Naive thymus-derived CD4-positive, alpha-beta T cell (primary cell): ENCODE measurements at places on chromosomes 11 and 22.

DNA sequence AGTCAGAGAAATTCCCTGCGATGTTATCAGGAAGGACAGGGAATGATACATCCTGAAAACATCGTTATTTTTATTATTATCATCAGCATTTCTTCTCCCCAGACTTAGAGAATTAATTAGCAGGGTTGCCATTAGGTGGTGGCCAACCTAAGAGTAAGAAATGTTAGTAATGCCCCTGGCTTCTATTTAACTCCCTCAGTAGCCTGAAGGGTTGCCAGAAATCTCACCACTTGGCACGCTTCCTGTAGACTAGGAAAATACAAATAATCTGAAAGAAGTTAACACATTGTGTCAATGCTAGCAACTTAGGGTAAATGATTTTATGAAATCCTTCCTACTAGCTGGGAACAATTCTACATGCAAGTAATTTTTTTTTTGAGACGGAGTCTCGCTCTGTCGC is 45.5 kb downstream of the ENDOD1 start:
- H3K36me3 ChIP-seq: no peaks in the 10 kb centered on the region
- H3K27me3 ChIP-seq: no peaks in the 10 kb centered on the region
- no peak overlapping the region for H3K27ac ChIP-seq
- no peak for DNase-seq

DNA sequence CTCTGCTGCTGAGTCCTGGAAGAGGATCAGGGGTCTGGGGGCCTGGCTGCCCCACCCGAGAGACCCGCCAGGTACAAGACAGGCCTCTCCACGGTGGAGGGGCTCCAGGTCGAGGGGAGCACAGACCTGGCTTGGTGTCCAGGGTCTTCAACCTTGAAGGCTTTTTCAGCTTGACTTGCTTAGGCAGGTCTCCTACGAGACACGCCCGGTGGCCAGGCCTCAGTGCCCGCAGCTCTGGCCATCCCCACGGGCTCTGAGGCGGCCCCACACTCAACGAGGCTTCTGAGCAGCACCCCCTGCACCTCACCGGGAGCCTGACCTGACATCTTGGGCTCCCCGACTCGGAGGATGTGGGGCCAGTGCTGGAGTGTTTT is 6.6 kb upstream of the PLXNB2 start:
- peaks cover 14% of the 10 kb centered on the region for H3K4me1 ChIP-seq
- H3K4me3 ChIP-seq: peak overlapping the region; percentile 53
- no peaks in the 10 kb centered on the region for H3K36me3 ChIP-seq
- H3K27ac ChIP-seq: peak overlapping the region; percentile 64
- H3K27me3 ChIP-seq: no peaks in the 10 kb centered on the region

GRCh38 chr11:41005986-41006385 is 453.5 kb downstream of the LRRC4C start:
- H3K4me3 ChIP-seq: no peak overlapping the region
- H3K36me3 ChIP-seq: no peaks in the 10 kb centered on the region
- no peaks in the 10 kb centered on the region for H3K4me1 ChIP-seq

GRCh38 chr11:106233191-106233590 is 155.7 kb downstream of the AASDHPPT start:
- no peak overlapping the region for H3K27ac ChIP-seq
- DNase-seq: no peak
- no peaks in the 10 kb centered on the region for H3K36me3 ChIP-seq
- no peaks in the 10 kb centered on the region for H3K4me1 ChIP-seq
- no peak overlapping the region for H3K4me3 ChIP-seq
- H3K27me3 ChIP-seq: no peaks in the 10 kb centered on the region

DNA sequence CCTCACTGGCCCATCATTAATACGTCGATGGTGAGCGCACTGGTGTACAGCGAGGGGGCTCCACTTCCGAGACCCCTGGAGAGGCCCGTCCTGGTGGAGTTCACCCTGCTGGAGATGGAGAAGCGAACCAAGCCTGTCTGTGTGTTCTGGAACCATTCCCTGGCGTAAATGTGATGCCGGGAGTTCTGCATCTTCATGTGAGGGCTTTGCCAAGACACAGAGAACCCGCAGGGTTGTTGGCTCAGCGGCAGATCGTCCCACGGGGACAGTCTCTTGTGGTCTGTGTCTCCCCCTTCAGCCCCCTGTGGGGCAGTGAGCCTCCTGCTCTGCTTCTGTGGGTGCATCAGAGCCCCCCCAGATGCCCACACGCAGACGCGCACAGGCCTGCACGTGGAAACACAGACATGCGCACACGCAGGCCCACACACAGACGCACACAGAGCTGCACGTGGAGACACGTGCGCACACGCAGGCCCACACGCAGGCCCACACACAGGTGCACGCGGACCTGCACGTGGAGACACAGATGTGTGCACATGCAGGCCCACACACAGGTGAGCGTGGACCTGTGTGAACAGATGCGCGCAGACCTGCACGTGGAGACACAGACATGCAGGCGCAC is 55.8 kb upstream of the PRODH start:
- H3K27ac ChIP-seq: no peak overlapping the region
- no peak for DNase-seq
- no peak overlapping the region for H3K4me3 ChIP-seq
- no peaks in the 10 kb centered on the region for H3K4me1 ChIP-seq
- H3K36me3 ChIP-seq: no peaks in the 10 kb centered on the region

- no peaks in the 10 kb centered on the region for H3K27me3 ChIP-seq
- no peak overlapping the region for H3K27ac ChIP-seq
- H3K36me3 ChIP-seq: peaks cover 37% of the 10 kb centered on the region
These were observed 3.5 kb downstream of the SYVN1 start for GRCh38 chr11:65130631-65131416.

GRCh38 chr11:68994161-68994893 is 13.5 kb upstream of the MRGPRD start:
- no peaks in the 10 kb centered on the region for H3K4me1 ChIP-seq
- H3K36me3 ChIP-seq: no peaks in the 10 kb centered on the region
- H3K27ac ChIP-seq: no peak overlapping the region
- H3K27me3 ChIP-seq: no peaks in the 10 kb centered on the region
- H3K4me3 ChIP-seq: no peak overlapping the region

DNA sequence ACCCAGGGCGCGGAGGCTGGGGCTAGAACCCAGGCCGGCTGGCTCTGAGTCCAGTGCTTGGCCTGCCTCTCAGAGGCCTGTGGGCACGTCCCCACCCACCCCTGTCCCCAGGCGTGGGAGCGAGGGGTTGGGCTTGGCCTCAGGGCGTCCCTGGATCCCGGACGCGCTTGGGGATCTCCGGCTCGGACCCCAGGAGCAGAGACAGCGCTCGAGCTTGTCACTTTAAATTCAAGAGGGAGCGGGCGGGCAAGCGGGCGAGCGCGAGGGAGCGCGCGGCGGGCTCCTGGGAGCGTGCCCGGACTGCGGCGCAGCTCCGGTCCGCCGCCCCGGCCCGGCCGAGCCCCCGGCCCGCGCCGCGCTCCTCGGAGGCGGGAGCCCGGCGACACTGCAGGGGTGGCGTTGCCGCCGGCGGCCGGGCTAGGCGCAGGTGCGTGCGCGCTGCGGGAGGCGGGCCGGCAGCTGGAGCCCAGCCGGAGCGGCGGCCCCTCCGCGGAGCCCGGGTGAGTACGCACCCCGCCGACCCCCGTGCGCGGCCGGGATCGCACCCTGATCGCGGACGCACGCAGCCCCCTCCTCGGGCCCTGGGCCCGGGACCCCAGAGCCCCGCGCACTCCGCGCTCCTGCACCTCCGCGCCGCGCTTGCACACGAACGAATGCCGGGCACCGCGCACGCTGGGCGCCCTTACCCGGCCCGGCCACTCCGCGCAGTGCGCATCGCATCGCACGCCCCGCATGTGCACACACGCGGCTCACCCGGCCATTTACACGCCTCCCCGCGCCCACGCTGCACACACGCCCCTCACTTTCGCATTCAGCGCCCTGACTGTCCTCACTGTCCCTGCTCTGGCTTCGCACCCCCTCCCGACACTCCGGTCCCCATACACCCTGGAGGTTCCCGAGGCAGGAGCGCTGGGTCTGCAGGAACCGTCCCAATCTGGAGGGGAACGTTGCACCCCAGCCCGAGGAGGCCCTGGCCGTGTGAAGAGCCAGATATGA is at the start of gene SYT12:
TSS of gene SYT12 (plus strand) at position 174 of the 996 bp plus-strand sequence. CDS start 7,011 bp downstream, outside the sequence.
- H3K4me1 ChIP-seq: peaks cover 31% of the 10 kb centered on the region
- no peaks in the 10 kb centered on the region for H3K36me3 ChIP-seq
- peak within 1 kb of the TSS; percentile 47 for H3K4me3 ChIP-seq
- no peak within 1 kb of the TSS for H3K27ac ChIP-seq

DNA sequence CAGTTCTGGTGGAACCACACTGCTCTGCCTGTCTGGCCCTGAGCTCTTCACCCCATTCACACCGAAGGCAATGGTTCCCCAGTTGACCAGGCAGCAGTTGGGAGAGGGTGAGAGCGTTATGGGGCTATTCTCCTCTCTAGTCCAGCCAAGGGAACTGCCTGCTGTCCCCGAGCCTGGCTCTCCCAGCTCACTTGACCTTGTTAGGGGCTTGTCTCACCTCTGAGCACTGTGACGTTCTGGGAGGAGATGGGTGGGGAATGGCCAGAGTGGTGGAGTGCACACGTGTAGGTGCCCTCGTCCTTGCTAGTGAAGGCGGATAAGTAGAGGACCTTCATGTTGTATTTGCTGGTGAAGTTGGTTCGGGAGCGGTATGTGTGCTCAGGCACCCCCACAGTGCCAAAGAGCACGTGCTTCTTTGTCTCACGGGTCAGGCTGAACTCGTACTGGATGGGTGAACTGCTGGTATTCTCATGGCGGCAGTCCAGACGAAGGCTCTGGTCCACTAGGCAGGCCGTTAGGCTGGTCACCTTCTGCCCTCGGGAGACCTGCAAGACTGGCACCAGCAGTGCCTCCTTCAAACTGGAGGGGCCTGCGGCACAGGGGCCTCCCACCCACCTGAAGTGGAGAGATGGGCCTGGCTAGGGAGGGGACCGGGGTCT is 3.0 kb downstream of the THY1 start:
- no peaks in the 10 kb centered on the region for H3K36me3 ChIP-seq
- H3K4me3 ChIP-seq: no peak overlapping the region
- no peak overlapping the region for H3K27ac ChIP-seq
- H3K4me1 ChIP-seq: no peaks in the 10 kb centered on the region

DNA sequence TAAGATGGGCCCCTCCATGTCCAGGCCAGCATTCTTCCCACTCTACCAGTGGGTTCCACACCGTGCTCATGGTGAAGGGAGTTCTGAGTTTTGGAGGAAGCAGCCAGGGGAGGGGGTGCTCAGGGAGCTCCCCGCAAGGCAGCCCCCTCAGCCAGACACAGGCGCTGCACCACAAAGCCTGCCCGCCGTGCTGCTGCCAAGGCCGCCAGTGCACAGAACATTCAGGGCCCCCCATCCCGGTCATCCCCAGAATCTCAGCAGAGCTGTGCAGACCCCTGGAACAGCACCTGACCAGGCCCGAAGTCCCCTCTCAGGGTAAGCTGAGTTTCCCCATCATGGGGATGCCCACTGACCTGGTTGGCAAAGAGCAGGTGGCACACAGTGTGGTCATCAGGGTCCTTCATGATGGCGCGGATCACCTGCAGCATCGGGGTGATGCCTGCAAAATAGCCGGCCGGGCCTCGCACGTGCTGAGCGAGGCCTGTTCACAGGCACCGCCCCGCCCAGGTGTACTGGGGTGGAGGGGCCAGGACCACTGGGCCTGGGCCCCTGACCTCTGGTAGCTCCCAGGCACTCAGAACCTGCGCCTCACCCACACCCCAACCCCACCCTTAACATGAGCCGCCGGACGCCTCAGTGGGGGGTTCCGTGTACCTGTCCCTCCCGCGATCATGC is 12.4 kb upstream of the POLDIP3 start:
- no peak for DNase-seq
- H3K4me1 ChIP-seq: no peaks in the 10 kb centered on the region
- H3K4me3 ChIP-seq: no peak overlapping the region
- no peaks in the 10 kb centered on the region for H3K36me3 ChIP-seq
- H3K27me3 ChIP-seq: no peaks in the 10 kb centered on the region

DNA sequence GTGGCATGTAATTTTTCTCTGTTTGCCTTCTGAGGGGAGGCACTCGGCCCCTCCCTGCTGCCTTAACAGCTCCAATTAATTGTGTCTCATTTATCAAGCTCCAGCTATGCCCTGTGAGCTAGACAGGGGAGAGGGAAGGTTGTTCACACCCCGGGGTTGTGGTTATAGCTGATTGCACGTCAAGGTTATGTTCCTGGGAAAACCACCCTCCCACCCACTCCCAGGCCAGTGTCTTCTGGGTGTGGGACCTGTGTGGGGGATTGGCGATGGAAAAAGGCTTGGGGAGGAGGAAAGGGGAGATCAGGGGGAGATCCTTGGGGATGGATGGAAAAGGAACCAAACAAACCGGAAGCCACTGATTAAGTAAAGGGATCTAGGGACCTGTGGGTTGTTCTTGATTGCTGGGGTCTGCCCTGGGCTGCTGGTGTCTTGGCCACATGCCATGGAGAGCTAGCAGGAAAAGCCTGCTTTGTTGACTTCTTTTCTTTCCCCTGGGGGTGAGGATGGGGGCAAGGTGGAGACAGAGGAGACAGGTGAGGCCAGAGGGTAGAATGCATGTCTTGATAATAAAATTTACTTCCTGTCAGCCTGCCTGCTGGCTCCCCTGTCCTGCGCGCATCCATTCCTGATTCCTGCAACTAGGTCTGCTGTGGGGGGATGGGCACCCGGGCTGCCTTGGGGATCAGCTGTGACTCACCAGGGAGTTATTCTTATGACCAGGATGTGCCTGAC is 13.5 kb upstream of the SORL1-AS1 start:
- peaks cover 94% of the 10 kb centered on the region for H3K4me1 ChIP-seq
- no peaks in the 10 kb centered on the region for H3K27me3 ChIP-seq
- peak overlapping the region; percentile 77 for H3K27ac ChIP-seq
- DNase-seq: no peak
- H3K36me3 ChIP-seq: peaks cover 8% of the 10 kb centered on the region

DNA sequence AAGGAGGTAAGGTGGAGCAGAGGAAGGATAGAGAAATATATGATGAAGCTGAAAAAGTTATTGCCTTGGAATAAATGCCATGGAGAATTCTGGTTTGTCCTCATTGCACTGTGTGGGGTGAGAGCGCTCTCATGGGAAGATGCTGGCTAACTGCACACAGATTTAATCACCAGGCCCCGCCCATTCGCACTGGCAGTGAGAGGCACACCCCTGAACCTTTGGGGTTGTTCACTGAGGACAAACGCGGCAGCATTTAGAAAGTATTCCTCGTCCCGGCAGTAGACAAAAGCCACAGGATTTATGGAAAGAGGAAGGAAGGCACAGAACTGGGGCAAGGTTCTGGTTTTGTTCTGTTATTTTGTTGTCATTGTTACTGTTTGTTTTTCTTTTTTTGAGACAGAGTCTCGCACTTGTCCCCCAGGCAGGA is 70.2 kb downstream of the MED15 start:
- H3K27ac ChIP-seq: no peak overlapping the region
- DNase-seq: no peak
- H3K4me3 ChIP-seq: no peak overlapping the region
- peaks cover 94% of the 10 kb centered on the region for H3K36me3 ChIP-seq

- no peaks in the 10 kb centered on the region for H3K36me3 ChIP-seq
- H3K4me1 ChIP-seq: no peaks in the 10 kb centered on the region
- H3K27me3 ChIP-seq: no peaks in the 10 kb centered on the region
- H3K4me3 ChIP-seq: no peak overlapping the region
- DNase-seq: no peak
- no peak overlapping the region for H3K27ac ChIP-seq
These were observed 154.9 kb upstream of the MPPED2 start for GRCh38 chr11:30741039-30741550.

- H3K4me3 ChIP-seq: no peak overlapping the region
- H3K4me1 ChIP-seq: no peaks in the 10 kb centered on the region
These were observed 61.7 kb downstream of the DDI1 start for GRCh38 chr11:104098132-104098531.
